ENCODE measurements at places on chromosomes 7 and 10.

DNA sequence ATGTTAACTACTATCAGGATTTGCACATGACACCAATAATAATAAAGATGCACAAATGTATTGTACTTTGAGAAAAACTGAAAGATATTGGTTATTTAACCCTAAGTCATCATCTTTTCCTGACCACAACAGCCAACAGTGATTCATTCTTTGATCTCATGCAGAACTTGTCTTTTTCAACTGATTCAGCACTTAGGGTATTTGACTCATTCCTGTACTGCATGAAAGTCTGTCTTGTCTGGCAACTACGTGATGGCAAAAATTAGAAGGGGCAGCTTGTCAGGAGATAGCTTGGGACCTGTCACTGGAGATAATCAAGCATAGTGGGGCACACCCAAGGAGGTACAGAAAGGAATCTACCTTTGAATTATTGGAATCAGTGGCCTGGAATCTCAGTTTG is 77.8 kb upstream of the LRRC17 start:
- no peak for DNase-seq

DNA sequence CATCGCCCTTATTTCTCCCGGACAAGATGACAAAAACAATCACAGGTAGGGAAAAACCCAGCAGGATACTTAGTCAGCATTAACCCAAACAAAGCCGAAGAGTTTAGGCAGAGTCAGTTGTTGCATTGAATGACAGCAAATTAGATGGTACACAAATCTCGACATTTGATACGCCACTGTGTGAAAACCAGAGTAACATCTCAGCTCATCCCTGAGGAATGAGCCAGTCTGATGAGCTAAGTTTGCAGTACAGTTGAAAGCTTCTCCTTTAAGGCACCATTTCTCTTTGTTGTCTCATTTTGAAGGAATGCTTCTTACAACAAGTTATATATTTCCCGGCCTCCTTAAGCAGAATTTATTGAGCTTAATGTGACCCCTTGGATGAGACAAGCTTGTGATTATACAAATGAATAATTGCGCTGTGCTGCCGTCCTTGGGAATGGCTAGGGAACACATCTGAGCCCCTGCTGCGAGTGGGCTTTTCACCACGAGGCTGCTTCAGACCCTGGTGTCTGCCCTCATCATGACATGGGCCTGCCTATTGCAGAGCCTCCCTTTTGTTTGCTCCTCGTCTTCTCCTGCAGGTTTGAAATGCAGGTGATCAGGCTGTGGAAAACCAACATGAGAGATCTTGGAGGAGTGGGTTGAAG is 137.3 kb downstream of the CELF2 start:
- DNase-seq = no peak

- DNase-seq = no peak
These were observed 87.5 kb upstream of the GATA3 start for GRCh38 chr10:7967035-7967434.

GRCh38 chr7:128852537-128853254 is 10.0 kb upstream of the ATP6V1F start:
- DNase-seq = no peak

Measured in stimulated activated CD4-positive, alpha-beta T cell treated with anti-CD3 and anti-CD28 coated beads, Interleukin-12 subunit alpha, Interleukin-12 subunit beta, amount 100 ng/mL, for 48 hours (primary cell).